ENCODE measurements at places on chromosomes 2 and 18.

DNA sequence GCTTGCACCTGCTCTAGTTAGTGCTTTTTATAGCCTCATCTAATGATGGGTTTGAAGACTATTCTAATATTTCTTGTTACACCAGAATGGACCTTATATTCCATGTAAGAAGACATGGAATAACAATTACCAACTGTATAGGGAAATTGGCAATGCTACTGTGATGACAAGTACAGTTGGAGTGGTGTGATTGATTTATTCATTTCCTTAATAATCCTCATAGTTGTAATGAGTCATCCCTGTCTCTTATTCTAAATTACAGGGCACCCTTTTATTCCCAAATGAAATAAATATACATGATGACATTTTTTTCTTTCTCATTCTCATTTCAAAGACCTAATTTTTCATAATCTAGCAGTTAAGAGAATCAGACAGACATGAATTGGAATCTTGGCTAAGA lies 18.3 kb upstream of the TLK1 start:
- no peak for DNase-seq

DNA sequence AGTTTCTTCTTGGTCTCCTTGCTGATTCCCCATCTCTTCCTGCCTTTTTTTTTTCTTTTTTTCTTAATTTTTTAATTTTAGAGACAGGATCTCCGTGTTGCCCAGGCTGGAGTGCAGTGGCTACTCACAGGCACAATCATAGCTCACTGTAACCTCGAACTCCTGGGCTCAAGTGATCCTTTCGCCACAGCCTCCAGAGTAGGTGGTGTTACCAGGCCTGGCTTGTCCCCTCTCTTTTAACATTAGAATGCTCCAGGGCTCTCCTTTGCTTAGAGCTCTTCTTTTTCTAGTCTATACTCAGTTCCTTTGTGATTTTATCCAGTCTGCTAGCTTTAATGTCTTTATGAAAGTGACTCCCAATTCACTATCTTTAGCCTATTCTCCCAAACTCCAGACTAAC lies 89.2 kb downstream of the ARHGEF33 start:
- no peak for DNase-seq

DNA sequence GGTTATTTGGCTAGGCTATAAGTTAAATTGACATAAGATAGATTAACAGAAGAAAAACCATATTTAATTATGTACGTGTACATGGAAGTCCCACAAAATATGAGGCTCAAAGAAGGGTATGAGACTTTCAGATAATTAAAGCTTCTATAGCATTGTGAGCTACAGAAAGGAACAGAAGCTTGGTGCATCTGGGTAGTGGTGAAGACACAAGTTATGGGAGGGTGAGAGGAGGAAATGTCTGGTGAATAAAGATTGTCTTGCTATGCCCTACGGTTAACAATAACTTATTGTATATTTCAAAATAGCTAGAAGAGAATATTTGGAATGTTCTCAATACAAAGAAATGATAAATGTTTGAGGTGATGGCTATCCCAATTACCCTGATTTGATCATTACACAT lies 6.8 kb upstream of the FAM124B start:
- DNase-seq, result no peak

- DNase-seq, result no peak
These were observed 91.5 kb upstream of the HS6ST1 start for GRCh38 chr2:128410035-128410757.

DNA sequence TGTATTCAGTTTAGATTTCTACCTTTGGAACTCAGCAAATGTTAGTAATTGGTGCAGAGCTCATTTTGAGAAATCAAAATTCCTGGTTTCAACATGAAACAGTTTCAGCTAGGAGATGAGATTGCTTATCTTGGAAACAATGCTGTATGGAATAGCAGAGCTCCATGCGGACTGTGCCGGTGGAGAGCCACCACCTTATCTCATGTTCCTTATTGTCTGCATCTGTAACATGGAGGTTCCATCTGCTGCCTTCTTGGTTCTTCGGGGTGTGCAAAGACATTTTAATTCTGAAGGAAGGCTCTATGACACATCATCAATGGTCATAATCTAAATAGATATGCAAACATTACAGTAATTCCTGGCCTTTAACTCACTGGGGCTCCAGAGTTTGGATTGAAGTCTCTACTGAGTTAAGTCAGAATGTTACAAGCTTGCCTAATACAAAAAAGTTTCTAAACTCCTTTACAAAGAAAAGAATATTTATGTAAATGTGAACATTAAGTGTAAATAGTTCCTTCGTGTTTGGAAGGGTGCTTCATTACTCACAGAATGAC lies 65.3 kb downstream of the PRKRA start:
- DNase-seq, result no peak

GRCh38 chr2:144572977-144573376 lies 53.1 kb upstream of the ZEB2 start:
- DNase-seq, result no peak

- peak; percentile 19 for DNase-seq
These were observed 132.1 kb downstream of the WDSUB1 start for GRCh38 chr2:159154366-159154765.

GRCh38 chr2:241224018-241224850 lies 35.8 kb downstream of the ANO7 start:
- no peak for DNase-seq

DNA sequence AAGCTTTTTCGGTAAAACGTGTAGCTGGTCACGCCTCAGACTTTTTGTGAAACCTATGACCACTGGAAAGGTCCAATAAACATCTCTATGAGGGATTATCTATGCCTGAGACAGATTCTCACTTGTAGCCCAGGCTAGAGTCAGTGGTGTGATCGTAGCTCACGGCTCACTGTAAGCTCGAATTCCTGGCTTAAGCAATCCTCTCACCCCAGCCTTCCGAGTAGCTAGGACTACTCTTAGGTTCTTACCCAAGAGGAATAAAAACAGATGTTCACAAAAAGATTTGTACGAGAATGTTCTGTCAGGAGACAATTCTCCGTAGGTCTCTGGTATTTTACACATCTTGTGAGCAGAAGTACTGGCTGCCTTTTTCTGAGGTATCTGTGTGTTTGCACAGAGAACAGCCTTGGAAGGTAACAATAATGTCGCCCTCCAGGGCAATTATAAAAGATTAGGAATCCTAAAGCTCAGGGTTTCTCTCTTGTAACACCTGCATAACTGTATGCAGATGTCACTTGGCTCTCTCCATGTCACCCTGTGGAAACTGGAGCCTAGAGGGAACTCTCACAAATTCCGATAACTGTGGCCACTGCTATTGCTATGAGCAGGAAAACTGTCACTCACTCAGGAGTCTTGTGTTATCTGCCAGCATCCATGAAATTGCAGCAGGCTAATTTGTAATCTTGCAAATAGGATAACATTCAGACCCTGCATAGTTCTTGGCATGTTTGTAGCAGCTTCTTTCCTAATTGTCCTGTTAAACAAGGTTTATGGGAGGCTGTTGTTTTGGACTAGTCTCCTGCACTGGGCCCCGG lies 25.5 kb upstream of the RALBP1 start:
- DNase-seq, result no peak

DNA sequence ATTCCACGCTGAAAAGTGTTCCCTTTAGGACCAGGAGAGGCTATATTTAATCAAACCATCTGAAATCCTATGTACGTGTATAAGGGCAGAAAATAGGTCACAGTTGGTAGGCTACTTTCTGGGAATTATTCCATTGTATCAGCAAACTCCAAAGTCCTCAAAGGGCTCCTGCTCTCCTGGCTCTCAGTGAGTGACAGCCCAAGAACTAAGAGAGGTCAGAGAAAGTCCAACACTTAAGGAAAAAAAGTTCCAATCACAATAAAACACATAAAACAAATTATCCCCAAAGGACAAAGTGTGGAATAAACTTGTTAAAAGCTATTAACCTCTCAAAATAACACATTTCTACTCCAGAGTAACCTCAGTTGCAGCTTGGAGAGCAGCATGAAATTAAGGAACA lies 183.3 kb downstream of the SLC8A1 start:
- DNase-seq, result no peak
